ENCODE measurements at places on chromosomes 7 and 10. TPM values are rescaled to one million over a fixed set of nuclear protein-coding genes. Genes with fewer than 3 reads are reported as not detected.

DNA sequence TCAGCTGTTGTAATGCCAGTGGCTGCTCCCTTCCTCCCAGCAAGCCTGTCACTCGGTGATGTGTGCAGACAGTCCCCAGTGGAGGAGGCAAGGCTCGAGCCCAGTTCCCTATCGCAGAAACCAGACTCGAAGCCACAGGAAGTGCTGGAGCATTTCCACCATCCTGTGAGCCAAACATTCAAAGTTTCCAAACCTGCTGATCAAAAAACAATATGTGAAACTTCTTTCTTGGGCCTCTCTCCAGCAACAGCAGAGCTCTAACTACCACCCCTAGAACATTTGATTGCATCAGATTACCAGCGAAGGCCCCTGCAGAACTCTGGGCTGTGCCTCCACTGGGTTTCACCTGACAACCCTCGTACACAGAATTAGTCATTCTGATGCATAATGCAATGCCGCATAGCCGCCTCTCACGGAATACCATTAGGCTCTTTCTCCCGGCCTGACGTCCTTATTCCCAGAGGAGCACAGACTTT, 94.0 kb downstream of the ELMO1 start:
- H3K27me3 ChIP-seq, result no peaks in the 10 kb centered on the region
- H3K36me3 ChIP-seq, result no peaks in the 10 kb centered on the region
- DNase-seq, result no peak
- peak overlapping the region; percentile 94 for H3K4me3 ChIP-seq
- no peak overlapping the region for H3K27ac ChIP-seq

- no peak overlapping the region for H3K27ac ChIP-seq
- peaks cover 51% of the 10 kb centered on the region for H3K4me1 ChIP-seq
- no peaks in the 10 kb centered on the region for H3K36me3 ChIP-seq
- no peaks in the 10 kb centered on the region for H3K27me3 ChIP-seq
- no peak overlapping the region for H3K4me3 ChIP-seq
- DNase-seq, result no peak
These were observed 52.3 kb upstream of the MSMB start for GRCh38 chr10:46098386-46098785.

DNA sequence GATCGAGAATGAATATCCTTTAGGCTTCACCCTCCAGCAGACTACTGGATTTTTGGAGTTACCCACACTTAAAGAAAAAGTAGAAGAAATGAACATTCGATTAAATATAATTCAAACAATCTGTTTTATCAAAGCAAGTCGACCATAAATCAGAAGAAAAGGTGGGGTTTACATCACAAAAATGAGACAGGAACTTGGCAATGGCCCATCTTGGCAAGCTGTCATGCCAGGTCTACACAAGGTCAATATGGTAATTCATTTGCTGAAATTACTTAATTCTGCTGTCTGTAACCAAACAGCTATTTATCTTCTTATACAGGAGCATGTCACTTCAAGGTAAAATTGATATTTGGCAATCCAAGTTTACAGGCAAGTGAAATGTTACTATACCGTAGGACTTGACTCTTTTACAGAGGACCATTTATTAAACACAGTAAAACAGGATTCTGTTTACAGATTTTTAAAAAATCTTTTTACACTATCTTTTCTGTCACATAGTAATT, 640.6 kb upstream of the NRP1 start:
- H3K27me3 ChIP-seq, result no peaks in the 10 kb centered on the region
- no peaks in the 10 kb centered on the region for H3K4me1 ChIP-seq
- no peak overlapping the region for H3K4me3 ChIP-seq
- DNase-seq, result no peak
- H3K36me3 ChIP-seq, result no peaks in the 10 kb centered on the region
- H3K27ac ChIP-seq, result no peak overlapping the region

FZD1 gene
- not detected for polyA plus RNA-seq
